T-helper 17 cell (primary cell): ENCODE measurements at places on chromosomes 16 and 17. TPM values are rescaled to one million over a fixed set of nuclear protein-coding genes. Genes with fewer than 3 reads are reported as not detected.

GUCY2D gene
- total RNA-seq, result not detected

CES5A gene
- not detected for total RNA-seq

GRB2 gene
- total RNA-seq, result 117 TPM

CFAP97D1 gene
- total RNA-seq, result not detected

MYCBPAP gene
- 1.2 TPM for total RNA-seq

HIGD1B gene
- not detected for total RNA-seq

CMTM2 gene
- not detected for total RNA-seq

SOX9 gene
- not detected for total RNA-seq

ABCA9 gene
- total RNA-seq, result 0.08 TPM

SOST gene
- total RNA-seq, result not detected

ASGR1 gene
- total RNA-seq, result 0.92 TPM

KRTAP9-2 gene
- not detected for total RNA-seq

TBC1D3H gene
- not detected for total RNA-seq

TRIM72 gene
- 0.17 TPM for total RNA-seq

GLIS2 gene
- total RNA-seq, result 0.29 TPM

ZNF624 gene
- total RNA-seq, result 4.1 TPM
